ENCODE measurements at places on chromosomes 4 and X.

- DNase-seq, result no peak
These were observed 9.3 kb upstream of the HAUS3 start for GRCh38 chr4:2251073-2251794.

- no peak for DNase-seq
These were observed 25.9 kb downstream of the HTRA3 start for GRCh38 chr4:8295471-8295870.

- no peak for DNase-seq
These were observed 1224.7 kb upstream of the TENM3 start for GRCh38 chr4:181018472-181018871.

DNA sequence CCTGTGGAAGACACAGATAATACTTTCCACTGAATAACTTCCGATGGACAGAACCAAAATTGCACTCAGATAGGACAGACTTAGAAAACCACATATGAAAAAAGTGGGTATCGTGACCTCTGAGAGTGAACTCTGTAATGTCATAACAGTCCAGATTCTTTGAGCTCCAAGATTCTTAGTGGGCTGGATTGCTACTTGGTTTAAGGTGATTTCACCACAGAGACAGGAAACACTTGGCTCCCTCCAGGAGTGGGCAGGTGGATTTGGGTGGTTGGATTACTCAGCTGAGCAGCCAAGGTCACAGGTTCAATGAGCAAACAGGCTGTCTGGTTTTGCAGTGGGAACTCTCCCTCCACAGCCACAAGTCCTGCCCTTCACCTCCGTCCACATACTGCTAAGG lies 126.0 kb downstream of the AFAP1 start:
- DNase-seq, result no peak
